ENCODE measurements at places on chromosomes 12 and 14.

DNA sequence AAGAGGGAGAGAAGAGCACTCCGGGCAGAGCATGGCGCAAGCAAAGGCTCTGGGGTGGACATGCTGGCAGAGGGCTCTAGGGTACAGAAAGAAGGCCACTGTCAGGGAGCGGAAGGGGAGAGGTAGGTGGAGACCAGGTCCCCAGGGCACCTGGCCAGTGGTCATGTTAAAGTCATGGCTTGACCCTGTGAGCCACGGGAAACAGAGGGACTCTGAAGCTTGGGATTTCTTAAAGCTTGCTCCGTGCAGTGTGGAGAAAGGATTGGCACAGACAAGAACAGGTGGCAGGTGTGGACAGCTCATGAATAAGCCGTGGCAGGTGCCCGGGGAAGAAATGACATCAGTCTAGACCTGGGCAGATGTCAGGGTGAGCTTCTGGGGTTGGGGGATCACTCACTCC is 413.8 kb downstream of the BCL11B start:
- no peak for DNase-seq

DNA sequence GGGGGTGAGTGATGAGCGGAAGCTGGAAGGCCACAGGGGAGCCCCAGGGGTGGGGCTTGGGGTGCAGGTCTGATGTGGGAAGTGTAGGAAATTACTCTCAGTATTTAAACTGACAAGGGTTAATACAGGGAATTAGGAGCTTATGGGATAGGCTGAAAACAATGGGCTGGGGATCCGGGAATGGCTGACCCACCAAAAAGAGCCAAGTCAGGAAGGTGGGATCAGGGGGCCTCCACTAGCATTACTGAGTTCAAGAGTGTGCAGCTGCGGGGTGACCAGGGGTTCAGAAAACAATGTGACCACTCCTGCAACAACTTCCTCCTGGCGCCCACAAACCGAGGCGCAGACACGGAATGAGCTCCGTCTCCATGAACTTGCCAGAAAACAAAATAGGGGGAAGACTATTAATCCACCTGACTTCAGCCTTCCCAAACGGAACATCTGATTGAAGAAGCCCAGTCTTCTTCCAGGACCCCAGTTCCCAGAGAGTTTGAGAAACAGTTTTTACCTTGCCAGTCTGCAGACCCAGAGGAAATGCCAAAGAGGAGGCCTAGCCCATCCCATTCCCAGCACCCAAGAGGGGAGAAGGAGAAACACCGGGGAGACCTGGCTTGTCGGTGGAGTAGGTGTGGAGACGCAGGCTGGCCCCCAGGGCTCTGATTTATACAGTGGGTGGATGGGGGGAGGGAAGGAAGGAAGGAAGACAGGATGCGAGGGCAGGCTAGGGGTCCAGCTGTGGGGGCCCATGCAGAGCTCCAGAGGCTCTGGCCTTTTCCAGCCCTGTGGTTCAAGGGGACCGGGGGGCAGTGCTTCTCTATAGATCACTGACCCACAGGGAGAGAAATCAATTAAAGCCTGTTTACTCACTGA is 16.5 kb upstream of the YY1 start:
- DNase-seq, result no peak

GRCh38 chr12:56884421-56884820 is 49.8 kb downstream of the SDR9C7 start:
- no peak for DNase-seq

DNA sequence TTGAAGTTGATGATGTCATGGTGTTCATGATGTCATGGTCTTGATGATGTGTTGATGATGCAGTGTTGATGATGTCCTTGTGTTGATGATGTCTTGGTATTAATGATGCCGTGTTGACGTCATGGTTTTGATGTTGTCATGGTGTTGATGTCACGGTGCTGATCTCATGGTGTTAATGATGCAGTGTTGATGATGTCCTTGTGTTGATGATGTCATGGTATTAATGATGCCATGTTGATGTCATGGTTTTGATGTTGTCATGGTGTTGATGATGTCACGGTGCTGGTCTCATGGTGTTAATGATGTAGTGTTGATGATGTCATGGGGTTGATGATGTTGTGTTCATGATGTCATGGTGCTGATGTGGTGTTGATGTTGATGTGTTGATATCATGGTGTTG is 48.0 kb upstream of the RIMBP2 start:
- no peak for DNase-seq

DNA sequence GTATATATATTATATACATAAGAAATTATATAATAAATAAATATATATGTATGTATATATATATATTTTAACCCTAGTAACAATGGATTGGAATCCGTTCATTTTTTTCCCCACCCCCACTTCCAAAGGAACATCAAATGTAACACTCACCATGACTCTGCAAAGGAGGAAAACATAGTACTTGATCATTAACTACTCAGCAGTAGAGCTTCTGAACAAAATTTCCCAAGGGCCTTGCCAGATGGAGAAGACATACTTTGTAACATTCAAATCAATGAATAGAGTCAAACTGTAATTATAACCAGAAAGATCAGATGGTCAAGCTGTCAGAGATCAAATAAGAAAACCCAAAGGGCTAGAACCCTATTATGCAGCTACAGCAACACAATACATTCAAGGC is 126.0 kb upstream of the CNTN1 start:
- DNase-seq, result no peak

GRCh38 chr12:46533723-46534122 is 161.2 kb upstream of the SLC38A2 start:
- no peak for DNase-seq

DNA sequence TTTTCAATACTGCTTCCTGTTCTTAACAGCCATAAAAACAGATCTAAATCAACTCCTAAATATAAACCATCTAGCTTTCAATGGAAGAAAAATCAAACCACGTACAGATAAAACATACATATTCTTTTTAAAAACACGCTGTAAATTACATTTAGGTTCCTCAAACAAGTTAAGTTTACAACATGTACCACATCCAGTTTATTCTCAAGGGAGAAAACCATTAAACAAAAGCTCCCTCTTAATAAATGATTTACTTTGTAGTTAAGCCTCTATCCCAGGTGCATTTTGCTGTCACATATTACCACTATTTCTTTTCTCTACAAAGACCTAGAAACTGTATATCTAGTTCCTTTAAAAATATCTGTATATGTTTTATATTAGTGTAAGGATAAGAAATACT is 3.1 kb downstream of the NUMB start:
- no peak for DNase-seq

DNA sequence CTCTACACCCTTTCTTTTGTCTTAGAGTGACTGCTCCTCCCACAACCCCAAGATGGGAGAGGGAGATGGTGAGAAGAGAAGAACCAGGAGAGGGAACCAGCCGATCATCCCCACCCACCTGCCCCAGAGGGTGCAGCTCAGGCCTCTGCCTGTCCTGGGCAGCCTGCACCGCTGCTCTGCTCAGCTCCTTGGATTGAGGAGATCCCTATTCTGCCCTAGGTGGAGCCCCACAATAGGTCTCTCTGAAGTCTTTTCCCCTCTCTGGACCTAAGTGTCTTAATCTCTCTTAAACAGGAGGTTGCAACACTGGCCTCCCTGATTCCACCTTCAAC is 2.2 kb downstream of the ANKRD33 start:
- no peak for DNase-seq

DNA sequence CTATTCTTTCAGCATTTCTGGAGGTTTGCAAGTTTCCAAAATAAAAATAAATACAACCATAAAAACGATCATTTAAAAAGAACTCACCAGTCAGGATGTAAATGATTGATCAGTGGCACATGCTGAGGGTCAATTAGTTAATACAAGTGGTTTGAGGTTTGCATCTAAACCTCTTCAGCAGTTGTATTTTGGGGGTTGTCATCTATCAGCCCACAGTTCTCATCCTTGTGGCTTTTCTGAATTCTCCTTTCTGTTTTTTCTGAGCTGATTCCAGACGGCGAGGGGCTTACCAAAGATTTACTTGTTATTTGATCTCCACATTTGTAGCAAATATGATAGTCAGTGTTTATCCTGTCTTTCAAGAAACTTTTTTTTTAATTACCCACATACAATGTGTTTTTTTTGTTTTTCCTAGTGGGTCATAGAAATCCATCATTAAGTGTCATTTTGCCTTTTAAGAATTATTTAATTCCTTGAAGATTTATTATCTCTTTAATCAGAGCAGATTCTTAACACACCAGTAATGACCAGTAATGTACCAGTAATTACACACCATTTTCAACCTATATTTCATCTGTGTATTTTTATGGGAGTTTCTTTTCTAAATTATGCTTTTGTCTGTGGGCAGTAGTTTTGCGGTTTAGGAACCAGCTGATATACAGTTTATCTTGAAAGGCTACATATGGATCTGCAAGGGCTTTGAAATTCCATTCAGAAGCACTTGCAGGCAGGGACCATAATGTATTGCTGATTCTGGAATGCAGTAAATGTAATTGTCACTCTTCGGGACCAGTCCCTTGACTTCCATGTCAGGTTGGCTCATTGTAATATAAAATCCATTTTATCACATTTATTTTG is 56.3 kb upstream of the DAAM1 start:
- no peak for DNase-seq

DNA sequence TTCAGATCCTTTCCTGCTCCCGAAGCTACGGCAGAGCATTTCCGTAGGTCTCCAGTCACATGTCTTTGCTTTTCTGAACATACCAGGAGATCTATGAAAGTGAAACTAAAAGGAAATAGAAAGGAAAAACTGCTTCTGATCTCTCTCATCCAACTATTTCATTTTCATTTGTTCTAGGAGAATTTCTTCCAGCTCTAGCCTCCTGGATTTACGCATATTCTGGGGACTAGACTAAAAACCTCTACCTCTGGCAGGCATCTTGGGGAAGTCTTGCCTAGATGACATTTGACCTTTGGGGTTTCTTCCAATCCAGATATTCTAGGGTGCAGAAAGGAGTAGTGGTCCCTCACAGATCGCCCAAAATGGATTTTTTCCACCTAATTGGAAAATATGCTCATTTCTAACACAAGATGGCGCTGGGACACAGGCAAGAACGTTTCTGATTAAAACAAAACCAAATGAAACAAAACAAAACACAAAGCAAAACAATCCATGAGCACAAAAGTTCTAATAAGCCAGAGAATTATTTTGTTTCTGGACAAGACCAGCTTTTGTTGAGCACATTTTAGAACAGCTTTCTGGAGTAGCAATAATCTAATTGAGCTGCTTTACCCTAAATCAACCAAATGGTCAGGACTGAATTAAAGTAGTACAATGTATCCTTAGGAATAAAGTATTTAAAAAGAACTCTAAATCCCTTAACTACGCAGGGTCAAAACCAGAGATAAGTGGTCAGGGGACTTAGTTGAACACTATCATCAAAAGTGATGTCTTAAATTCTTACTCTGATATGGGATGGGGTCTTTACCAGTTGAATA is 12.3 kb upstream of the PARP11 start:
- no peak for DNase-seq

DNA sequence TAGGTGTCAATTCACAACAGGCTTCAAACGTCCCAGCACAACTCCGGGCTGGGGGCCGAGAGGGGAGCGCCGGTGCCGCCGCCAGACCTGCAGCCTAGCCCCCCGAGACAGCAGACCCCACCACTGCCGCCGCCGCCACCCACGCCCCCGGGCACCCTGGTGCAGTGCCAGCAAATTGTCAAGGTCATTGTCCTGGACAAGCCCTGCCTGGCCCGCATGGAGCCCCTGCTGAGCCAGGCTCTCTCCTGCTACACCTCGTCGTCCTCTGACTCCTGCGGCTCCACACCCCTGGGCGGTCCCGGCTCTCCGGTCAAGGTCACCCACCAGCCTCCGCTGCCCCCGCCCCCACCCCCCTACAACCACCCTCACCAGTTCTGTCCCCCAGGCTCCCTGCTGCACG is 39.4 kb downstream of the SLC6A12 start:
- no peak for DNase-seq

DNA sequence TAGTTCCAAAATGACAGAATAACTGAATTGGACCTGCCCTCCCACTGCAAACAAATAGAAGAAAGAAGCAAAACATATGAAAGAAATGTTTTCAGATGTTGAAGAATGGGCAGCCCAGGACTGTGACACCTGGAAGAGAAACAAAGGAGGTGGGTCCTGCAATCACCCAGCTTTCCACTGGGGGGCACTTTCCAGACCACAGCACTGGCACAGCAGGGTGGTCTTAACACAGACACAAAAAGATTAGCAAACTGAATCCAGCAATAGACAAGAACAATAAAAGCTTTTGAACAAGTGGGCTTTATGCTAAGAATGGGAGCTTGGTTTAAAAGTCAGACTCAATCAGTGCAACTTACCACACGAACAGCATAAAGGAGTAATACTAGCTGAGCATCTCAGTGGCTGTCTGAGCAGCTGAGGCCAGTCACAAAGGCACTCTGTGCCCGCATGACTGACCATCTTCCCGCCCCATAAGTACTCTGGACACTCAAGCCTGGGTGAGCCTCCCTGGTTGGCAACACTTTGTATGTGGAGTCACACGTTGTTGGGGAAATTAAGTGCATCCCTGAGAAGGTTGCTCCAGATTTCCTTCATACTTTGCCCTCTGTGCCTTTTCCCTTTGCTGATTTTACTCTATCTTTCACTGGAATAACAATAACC is 27.7 kb downstream of the JKAMP start:
- peak; percentile 19 for DNase-seq

DNA sequence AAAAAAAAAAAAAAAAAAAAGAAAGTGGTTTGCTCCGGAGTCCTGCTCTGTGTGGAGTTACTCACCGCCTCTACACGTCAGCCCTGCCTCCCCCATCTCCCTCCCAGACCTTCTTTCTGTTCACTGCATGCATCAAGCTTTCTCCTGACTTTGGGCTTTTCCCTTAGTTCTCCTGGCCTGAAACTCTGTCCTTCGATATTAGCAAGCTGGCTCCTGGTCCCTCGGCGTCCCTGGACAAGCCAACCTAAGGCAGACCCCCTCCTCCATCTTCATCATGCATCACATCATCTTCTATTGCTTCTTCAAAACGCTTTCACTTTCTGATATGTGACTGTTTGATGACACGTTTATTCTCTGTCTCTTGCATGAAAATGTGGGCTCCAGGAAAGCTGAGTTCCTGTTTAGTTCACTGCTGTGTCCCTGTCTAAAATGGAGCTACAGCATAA is 40.6 kb downstream of the SLC15A4 start:
- no peak for DNase-seq

- DNase-seq, result no peak
Observed at GRCh38 chr12:76277480-76277879, 70.7 kb downstream of the BBS10 start.

- DNase-seq, result no peak
Observed at GRCh38 chr12:132018193-132018916, 68.6 kb downstream of the EP400 start.

DNA sequence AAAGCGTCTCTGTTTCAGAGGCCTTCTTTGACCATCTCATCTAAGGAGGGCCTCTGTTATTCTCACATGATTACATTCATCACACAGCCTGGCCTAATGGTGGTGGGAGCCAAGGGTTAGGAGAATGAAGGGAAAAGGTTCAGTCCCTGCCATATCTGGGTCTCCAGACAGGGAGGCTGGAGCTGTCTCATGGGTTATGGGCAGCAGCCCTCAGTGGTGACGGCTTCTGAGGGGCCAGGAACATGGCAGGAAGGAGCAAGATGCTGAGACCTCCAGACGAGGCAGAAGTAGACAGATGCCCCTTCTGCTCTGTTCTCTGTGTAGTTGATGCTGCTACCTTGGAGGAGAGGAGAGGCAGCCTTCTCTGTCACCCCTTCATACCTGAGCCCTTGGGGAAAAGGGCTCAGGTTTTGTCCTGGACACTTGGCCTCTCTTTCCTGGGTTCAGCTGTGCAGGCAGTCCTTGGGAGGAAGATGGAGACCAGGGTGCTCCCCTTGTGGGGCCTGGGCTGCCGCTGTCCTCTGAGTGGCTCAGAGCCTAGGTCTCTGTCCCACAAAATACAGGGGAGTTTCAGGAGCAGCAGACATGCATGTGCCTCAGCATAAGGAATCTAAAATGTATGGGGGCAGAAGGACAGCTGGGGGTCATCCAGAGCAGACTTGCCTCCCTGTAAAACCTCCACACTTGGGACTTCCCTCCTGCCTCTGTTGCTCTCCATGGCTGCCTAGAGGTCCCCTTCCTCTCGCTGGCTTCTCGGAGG is 3.6 kb downstream of the IFI27L2 start:
- DNase-seq, result no peak

All from 8988T (cell line).